ENCODE measurements at places on chromosomes 16 and 17. TPM values are rescaled to one million over a fixed set of nuclear protein-coding genes. Genes with fewer than 3 reads are reported as not detected.

Gene ASPHD1
- not detected for total RNA-seq

Gene SDK2
- total RNA-seq, result not detected

Gene IFI35
- total RNA-seq, result 8.5 TPM

Gene EDC4
- total RNA-seq, result 69.5 TPM

Gene MGAT5B
- total RNA-seq, result 2.1 TPM

Gene KRT24
- total RNA-seq, result 573 TPM

Gene KREMEN2
- 0.43 TPM for total RNA-seq

Gene GEMIN4
- 12.6 TPM for total RNA-seq

Gene PRKCB
- not detected for total RNA-seq

Gene STAC2
- total RNA-seq, result not detected

Gene SLC5A11
- total RNA-seq, result not detected

Gene TAX1BP3
- total RNA-seq, result 276 TPM

Gene C16orf54
- total RNA-seq, result not detected

Gene NUPR1
- total RNA-seq, result not detected

Gene UNK
- total RNA-seq, result 22.8 TPM

Gene NPTX1
- 0.54 TPM for total RNA-seq

Gene KATNIP
- 31.4 TPM for total RNA-seq

Gene MT1G
- not detected for total RNA-seq

Gene VMO1
- not detected for total RNA-seq

Gene PITPNM3
- 1.7 TPM for total RNA-seq

Gene ABCC12
- total RNA-seq, result not detected
